ENCODE measurements at places on chromosomes 4 and X.
A peak's percentile ranks its signal among the peaks of the same experiment; 100 is the strongest.

DNA sequence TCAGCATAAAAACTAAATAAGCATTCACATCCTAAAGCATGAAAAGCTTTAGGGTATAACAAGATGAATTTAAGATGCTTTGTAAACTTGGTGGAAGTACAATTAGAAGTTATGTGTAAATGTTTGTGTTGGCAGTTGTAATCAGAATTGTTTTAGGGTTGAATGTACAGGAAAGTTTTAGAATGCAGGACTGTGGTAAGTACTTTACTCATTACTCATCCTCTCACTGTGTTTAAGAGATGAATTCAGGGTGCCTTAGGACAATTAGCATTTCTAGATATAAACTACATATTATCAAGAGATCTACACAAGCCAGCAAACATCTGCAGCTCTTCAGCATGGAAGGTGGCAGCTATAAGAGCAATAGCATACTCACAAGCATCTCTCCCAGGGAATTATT, 77.5 kb upstream of the ELOVL6 start:
- no peak for DNase-seq

DNA sequence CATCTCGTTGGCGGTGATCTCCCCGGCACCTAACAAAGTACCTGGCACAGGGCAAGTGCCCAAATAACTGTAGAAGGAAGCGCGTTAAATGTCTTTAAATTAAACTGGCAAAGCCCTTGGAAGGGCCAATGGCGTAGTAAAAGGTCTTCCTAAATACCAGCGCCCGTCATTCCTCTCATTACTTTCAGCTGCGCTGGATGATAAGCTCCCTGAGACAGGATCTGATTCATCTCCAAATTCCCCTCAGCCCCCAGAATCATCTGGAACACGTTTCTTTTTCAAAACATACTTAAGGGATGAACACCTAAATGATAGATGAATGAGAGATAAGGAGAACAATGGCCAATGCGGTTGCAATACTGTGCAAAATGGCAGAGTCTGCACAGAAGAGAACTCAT, 95.1 kb downstream of the AFAP1 start:
- no peak for DNase-seq

DNA sequence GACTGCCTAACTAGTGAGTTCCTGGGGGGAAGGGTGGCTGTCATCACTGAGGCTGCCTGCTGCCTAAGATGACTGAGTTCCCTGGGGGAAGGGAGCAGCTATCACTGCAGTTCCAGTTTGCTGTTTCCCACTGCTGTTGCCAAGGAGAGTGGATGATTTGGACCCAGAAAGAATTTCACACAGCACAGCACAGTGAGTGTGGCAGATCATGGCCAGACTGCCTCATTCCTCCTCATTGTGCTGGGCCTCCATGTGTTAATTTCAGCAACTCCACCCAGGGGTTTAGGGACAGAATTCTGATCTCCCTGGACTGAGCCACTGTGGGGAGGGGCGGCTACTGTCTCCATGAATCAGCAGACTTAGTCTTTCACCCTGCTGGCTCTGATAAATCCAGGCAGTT, 125.0 kb downstream of the TEX13C start:
- DNase-seq, result no peak

DNA sequence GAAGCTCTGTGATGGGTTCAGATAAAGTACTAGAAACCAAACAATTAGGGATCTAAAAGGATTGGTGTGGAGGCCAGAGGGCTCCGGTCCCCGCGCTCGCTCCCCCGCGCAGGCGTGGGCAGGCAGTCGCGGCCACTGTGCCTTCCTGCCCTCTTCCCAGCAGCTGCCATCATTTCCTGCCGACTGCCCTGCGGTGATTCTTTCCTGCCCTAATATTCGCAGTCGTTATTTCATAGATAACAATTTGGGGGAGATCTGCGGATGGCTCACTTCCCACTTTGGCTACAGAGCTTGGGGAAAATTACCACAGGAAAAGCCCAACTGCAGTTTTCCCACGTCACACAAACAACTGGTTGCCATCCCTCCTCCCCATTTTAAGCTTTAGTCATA, 2.2 kb downstream of the GRIA2 start:
- DNase-seq, result no peak

DNA sequence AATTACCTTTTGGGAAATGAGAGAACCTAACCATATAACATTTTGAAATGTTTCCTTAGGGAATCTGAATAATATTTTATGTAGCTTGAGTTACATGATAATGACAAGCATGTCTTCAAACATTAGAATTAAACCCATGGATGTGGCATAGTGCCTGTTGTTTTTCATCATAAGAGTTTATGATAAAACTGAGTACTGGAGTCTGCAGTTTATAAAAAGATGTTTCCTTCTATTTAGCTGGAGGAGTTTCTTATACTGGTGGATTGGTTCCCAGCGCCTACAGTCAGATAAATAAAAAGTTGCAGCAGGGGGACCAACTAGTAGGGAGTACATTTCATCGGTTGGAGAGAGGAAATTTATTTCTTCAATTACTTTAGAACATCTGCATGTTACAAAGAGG, 70.1 kb upstream of the PCDH18 start:
- no peak for DNase-seq

- DNase-seq, result no peak
These were observed 123.6 kb downstream of the SHROOM3 start for GRCh38 chr4:76558396-76559235.

DNA sequence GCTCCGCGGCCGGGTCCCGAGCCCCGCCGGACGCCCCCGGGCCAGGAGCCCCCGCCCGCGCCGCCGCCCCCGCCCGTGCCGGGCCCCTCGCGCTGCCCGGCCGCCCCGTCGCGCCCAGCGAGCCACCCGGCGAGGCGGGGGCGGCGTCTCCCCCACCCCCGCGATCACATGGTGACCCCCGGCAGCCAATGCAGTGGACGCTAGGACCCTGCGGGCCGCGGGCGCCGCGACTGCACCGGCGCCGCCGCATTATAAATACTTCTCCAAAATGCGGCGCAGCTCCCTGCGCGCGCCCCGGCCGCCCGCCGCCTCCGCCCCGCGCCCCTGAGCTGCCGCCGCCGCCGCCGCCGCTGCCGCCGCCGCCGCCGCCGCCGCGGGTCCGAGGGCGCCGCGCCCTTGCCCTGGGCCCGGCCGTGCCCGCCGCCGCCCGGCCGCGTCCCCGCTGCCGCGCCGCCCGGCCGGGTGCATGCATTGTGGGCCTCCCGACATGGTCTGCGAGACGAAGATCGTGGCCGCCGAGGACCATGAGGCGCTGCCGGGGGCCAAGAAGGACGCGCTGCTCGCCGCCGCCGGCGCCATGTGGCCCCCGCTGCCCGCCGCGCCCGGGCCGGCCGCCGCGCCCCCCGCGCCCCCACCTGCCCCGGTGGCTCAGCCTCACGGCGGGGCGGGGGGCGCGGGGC, at the start of gene NAT8L:
Gene NAT8L, plus strand, starts transcription at position 282 of the 680 bp plus-strand sequence. Its CDS starts 185 bp downstream, at position 467.
- DNase-seq, result no peak

DNA sequence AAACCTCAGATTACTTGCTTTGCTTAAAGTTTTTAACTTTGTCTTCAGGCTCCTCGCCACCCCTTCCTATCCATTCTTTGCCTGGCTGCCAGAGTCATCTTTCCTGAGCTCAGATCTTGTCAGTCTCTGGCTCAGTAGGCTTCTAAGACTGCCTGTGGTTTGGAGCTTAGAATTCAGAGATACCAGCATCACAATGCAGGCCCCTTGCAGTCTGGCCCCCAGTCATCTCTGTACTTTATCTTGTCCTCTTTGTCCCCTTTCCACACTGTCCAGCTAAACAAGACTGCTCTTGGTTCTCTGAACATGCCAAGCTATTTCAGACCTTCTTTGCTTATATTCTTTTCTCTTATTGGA, 3.0 kb downstream of the KIAA0232 start:
- no peak for DNase-seq

DNA sequence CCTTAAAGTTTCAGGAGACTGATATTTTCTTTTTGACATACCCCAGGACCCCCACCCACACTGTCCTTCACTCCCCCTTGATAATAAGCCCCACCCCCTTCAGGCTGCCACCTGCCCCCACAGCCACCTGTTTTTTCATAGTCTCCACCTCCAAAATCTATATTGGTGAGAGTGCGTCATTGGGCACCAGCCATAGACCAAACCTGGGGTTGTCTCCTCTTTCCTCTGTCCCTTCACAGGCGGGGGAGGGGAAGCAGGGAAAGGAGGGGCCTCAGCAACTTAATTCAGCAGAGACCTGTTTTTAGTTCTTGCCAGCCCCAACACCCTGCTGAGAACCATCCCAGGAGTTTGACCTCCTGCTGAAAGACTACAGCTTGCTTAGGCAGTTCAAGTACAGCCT, 1.1 kb downstream of the ARHGAP36 start:
- DNase-seq, result no peak

DNA sequence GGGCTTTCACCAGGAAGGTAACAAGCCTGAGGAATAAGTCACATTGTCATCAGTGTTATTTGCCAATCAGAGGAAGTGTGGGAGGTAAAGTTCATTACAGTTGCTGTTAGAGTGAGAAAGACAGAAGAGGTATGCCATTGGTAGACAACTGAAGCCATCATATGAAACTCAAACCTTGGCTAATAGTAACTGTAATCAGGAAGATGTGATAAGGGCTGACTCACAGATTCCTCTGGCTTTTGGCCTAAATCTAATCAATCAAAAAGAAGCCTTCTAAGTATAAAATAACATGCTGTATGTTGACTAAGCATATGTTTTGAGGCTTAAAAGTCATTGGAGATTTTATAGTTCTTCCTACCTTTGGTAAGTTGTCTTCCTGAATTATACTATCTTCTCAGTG, 242.8 kb downstream of the PCDH7 start:
- DNase-seq, result no peak

- no peak for DNase-seq
These were observed 329.2 kb upstream of the HAND2 start for GRCh38 chr4:173859091-173859713.

DNA sequence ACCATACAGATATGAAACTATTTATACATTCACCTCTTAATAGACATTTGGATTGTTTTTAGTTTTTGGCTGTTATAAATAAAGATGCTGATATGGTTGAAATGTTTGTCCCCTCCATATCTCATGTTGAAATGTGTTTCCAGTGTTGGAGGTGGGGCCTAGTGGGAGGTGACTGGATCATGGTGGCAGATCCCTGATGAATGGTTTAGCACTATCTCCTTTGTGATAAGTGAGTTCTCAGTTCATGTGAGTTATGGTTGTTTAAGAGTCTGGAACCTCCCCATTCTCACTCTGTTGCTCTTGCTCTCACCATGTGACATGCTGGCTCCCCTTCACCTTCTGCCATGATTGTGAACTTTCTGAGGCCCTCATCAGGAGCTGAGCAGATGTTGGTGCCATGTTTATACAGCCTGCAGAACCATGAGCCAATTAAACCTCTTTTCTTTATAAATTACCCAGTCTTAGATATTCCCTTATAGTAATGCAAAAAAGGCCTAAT, 12.2 kb upstream of the CLGN start:
- no peak for DNase-seq

GRCh38 chr4:89110541-89110985, 770 bp upstream of the TIGD2 start:
- no peak for DNase-seq

DNA sequence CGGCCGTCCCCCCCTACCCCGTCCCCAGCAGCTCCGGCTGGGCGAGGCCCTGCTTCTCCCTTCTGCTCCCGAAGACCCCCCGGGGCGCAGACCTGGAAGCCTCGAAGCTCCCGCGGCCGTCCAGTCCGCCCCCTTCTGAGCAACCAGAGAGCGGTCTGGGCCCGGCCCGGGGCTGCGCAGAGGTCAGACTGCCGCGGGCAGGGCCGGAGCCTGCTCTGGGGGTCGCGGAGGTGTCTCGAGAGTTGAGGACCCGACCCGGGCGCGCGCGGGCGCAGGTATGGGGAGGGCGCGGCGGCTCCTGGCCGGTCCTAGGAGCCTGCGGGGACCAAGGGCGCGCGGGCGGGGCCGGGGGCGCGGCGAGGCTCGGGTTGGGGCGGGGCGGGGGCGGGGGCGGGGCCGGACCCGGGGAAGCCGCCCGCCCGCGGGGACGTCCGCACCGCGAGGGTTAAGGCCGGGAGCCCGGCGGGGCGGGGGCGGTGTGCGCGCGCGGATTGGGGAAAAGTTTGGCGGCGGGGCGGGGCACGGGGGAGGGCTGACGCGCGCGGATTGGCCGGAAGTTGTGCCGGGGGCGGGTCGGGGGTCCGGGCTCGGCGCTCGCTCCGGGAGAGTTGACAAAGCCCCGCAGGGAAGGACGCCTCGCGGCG, at the start of gene FGFRL1:
Gene FGFRL1, plus strand, starts transcription at position 605 of the 644 bp plus-strand sequence. CDS start 860 bp downstream, outside the sequence.
- peak; percentile 90 for DNase-seq

- DNase-seq, result no peak
These were observed 66.4 kb downstream of the HPRT1 start for GRCh38 chrX:134526399-134526798.

DNA sequence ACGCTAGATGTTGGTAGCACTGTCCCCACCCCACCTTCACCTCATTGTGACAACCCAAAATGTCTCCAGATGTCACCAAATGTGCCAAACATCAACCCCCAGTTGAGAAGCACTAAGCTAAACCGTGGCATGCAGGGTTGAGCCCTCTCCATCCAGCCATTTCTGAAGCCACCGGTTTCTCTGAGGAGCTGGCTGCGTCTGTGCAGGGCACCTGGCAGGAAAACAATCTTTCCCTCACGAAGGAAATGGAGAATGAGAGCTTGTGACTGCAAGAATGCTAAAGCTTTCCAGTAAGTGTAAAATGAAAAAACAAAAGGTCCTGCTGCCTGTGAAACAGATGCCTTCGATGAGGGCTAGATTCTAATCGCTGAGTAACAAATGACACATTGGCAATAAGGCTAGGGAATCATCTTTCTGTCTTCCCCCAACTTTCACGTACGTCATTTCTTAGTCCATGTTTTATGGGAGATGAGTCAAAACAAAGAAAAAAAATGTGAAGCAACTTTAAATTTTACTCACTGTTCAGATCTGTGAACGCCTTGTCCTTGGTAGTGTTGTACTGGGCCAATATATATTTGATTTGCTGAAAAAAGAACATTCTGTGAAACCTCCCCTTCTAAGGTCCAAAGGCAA, 59.9 kb downstream of the PROM1 start:
- DNase-seq, result no peak

GRCh38 chr4:26116057-26116456, 202.0 kb downstream of the SMIM20 start:
- DNase-seq, result no peak

- no peak for DNase-seq
These were observed 114.7 kb downstream of the PRKX start for GRCh38 chrX:3598709-3599108.

DNA sequence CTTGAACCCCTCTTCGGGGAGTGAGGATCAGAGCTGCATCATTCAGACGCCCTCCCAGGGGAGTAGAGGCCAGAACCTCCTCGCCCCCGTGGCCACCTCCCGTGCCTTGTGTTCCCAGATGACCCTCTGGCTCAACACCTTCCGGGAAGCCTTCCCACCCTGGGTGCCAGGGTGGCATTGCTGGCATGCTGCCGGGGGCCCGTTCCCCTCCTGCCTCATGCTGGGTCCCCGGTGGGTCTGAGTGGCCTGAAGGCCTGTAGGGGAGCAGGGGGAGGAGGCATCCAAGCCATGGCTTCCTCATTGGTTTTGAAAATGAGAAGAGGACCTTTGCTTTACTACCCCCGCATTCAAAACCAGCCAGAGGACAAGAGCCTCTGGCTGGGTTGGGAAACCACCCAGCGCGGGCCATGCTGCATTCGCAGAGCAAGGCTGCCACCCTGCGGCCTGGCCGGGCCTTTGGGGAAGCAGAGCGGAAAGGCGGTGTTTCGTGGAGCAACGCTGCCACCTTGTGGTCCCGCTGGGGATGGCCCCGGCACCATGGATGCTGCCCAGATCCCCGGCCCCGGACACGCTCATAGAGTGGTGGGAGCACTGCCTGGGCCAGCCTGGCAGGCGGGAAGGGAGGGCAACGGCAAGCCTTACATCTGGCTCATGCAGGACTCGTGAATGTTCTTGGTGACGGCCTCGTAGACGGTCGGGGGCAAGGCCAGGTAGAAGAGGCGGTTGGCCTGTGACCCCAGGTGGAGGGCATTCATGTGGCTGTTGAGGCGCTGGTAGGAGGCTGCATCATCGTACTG, 11.9 kb downstream of the G6PD start:
- DNase-seq, result peak; percentile 81

Measured in T-helper 17 cell (primary cell).